Regular cardiac myocyte (primary cell): ENCODE measurements at places on chromosomes 4 and X. TPM values are rescaled to one million over a fixed set of nuclear protein-coding genes. Genes with fewer than 3 reads are reported as not detected.

The MTNR1A gene
- total RNA-seq = not detected in 2 replicates

The HAND2 gene
- total RNA-seq = 5.4 and 12.8 TPM in 2 replicates

The POLN gene
- 3.6 and 6.2 TPM in 2 replicates for total RNA-seq

The RASL11B gene
- 0.19 and 0.28 TPM in 2 replicates for total RNA-seq

The HNRNPDL gene
- total RNA-seq = 130 and 211 TPM in 2 replicates

The USP17L19 gene
- not detected in 2 replicates for total RNA-seq

The GAGE12E gene
- total RNA-seq = not detected in 2 replicates

The KLF3 gene
- total RNA-seq = 7.6 and 9.8 TPM in 2 replicates

The RTL9 gene
- under 0.01 TPM in 2 replicates for total RNA-seq

The NDST3 gene
- total RNA-seq = not detected in 2 replicates

The APLN gene
- 8.8 and 14.9 TPM in 2 replicates for total RNA-seq

The MAB21L2 gene
- 1.7 and 8.4 TPM in 2 replicates for total RNA-seq

The SOWAHB gene
- not detected in 2 replicates for total RNA-seq

The MID2 gene
- total RNA-seq = 7.7 and 22.3 TPM in 2 replicates

The SLC2A9 gene
- total RNA-seq = 2.1 and 3.4 TPM in 2 replicates

The LONRF3 gene
- 0.19 and 1.7 TPM in 2 replicates for total RNA-seq

The NOX1 gene
- not detected in 2 replicates for total RNA-seq

The GALNTL6 gene
- total RNA-seq = under 0.01 TPM in 2 replicates

The TMEM35A gene
- 5.1 and 8.2 TPM in 2 replicates for total RNA-seq

The AKAP4 gene
- not detected in 2 replicates for total RNA-seq

The RIPPLY1 gene
- not detected in 2 replicates for total RNA-seq

The NKX6-1 gene
- not detected in 2 replicates for total RNA-seq

The RAB40A gene
- 0.19 and 0.28 TPM in 2 replicates for total RNA-seq

The FATE1 gene
- total RNA-seq = not detected in 2 replicates

The HS3ST1 gene
- total RNA-seq = 0.56 and 1.5 TPM in 2 replicates

The ZAR1 gene
- not detected in 2 replicates for total RNA-seq

The CMC4 gene
- 9.9 and 11.7 TPM in 2 replicates for total RNA-seq

The SSX2B gene
- not detected in 2 replicates for total RNA-seq

The SCOC gene
- 72.5 and 94.7 TPM in 2 replicates for total RNA-seq

The UCP1 gene
- total RNA-seq = not detected in 2 replicates

The SSX1 gene
- total RNA-seq = not detected in 2 replicates

The CLGN gene
- total RNA-seq = under 0.01 and 1.1 TPM in 2 replicates
